ENCODE measurements at places on chromosomes 16 and 17.
A peak's percentile ranks its signal among the peaks of the same experiment; 100 is the strongest.

GRCh38 chr17:75004371-75004770 lies 8.1 kb upstream of the MRPL58 start:
- no peak for ATAC-seq

DNA sequence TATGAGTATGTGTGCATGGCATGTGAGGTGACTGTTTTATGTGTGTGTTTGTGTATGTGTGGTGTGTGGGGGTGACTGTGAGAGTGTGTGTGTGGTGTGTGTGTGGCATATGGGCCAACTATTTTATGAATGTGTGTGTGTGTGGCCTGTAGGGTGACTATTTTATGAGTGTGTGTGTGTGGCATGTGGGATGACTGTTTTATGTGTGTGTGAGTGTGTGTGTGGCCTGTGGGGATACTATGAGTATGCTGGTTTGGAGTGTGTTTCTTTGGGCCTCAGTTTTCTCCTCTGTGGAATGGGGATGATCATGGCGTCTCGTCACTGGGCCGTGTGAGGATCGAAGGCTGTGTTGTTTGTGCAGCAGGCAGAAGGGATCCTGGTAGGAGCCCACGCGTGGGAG lies 152.1 kb upstream of the PLCG2 start:
- peak; percentile 30 for ATAC-seq

- no peak for ATAC-seq
These were observed 19.4 kb upstream of the PMP22 start for GRCh38 chr17:15284537-15284936.

- ATAC-seq: no peak
These were observed 5.6 kb upstream of the STX1B start for GRCh38 chr16:31016018-31016417.

- no peak for ATAC-seq
These were observed 116.3 kb downstream of the USP22 start for GRCh38 chr17:20926532-20926931.

DNA sequence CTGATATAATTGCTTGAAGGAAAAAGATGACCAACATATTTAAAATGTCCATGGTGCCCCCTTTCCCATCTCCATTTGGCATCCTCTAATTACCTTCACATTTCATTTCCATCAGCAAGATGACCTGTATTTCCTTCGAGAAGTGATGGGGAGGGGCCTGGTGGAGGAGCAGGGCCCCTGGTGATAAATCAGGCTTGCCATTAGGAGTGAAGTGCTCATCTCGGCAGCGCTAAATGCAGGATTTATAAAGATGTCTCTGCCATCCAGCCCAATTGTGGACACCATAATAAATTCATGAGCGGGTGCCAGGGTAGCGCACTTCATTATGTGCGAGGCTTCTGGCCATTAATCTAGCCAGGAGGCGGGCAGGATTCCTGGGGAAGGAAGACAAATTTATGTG lies 101.5 kb upstream of the IRX6 start:
- ATAC-seq: no peak

DNA sequence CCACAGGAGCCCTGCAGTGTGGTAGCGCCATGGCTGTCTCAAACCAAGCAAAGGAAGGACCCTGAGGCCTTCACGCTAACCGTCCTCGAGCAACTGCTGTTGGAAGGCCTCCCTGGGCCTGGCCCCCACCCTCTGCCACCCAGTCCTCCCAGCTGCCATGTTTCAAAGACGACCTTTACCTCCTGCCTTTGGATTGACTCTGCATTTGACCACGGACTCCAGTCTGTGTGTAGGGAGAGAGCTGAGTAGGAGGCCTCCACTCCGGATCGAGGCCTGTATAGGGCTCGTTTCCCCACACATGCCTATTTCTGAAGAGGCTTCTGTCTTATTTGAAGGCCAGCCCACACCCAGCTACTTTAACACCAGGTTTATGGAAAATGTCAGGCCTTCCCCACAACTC lies 24.3 kb downstream of the PLCD3 start:
- ATAC-seq: no peak
